Hippocampal formation (tissue), 2 donors: ENCODE measurements at places on chromosomes 12 and 14.

DNA sequence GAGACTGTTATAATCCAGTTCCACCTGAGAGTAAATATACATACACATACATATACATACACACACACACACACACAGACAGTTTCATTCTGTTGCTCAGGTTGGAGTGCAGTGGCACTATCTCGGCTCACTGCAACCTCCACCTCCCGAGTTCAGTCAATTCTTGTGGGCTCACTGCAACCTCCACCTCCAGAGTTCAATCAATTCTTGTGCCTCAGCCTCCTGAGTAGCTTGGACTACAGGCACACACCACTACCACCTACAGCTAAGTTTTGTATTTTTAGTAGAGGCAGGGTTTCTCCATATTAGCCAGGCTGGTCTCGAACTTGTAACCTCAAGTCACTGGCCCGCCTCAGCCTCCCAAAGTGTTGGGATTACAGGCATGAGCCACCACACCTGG is 8.9 kb upstream of the PHLDA1 start:
- no peak for DNase-seq

DNA sequence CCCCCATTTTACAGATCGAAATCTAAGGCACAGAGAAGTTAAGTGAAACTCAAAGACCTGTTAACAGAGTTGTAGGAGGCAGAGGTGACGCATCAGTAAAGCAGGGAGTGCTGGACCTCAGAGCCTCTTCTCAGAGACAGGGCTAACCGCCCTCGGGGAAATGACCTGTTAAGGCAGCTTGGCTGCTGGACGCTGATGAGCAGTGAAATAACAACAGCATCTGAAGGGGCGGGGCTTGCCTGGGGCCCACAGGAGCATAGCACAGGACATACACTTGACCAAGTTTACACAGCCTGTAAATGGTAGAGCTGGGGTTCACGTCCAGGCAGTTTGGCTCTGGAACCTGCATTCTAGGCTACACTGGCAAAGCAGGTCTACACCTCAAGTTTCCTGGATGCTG is 39.3 kb downstream of the LRTM2 start:
- DNase-seq: no peak

- no peak for DNase-seq
Measured at GRCh38 chr12:4270831-4271716, 2.5 kb upstream of the CCND2 start.

DNA sequence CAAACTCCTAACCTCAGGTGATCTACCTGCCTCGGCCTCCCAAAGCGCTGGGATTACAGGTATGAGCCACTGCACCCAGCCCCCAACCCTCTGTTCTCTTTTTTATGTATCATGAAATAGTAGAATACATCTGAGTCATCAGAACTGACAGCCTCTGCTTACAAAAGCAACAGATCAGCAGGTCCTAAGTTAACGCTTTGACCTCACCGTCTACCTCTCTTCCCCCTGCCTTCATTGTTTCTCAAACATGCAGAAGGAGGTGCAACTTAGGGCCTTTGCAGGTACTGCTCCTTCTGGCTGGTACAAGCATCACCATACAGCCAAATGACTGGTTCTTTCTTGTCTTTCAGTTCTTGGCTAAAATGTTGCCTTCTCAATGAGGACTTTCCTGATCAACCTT is 249.2 kb downstream of the PAWR start:
- no peak for DNase-seq

DNA sequence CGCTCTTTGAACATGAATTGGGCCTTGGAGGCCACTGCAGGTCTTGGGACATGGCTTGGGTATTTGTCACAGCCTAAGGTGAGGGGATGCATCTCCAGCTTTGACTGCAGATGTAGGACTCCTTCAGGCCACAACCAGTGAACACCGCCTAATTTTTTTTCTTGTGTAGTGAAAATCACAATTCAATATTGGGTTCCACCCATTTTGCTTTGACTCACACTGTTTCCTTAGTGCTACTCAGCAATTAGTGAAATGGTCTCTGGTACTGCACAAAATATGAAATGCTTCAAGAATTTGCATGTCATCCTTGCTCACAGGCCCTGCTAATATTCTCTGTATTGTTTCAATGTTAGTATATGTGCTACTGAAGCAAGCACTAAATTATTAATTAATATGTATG is 12.5 kb downstream of the TMEM253 start:
- no peak for DNase-seq

DNA sequence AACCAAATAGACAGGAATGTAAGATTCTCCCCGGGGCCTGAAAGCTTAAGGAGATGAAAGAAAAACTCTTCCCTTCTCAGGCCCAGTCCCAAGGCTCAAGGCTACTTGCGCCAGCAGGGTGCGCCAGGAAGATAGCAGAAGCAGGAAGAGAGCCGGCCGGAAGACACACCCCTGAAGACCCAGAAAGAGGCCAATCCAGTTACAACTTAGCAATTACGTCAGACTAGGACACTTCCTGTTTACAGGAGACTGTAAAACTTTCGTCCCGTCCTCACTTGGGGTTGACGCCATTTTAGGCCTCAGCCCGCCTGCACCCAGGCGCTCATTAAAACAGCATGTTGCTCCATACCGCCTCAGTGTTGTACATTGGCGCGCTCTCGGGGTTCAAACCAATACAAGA is 9.4 kb downstream of the COX16 start:
- no peak for DNase-seq

GRCh38 chr12:120199595-120200306 is 1.2 kb downstream of the RPLP0 start:
- no peak for DNase-seq

GRCh38 chr12:54523637-54524036 is 25.8 kb upstream of the PDE1B start:
- no peak for DNase-seq

DNA sequence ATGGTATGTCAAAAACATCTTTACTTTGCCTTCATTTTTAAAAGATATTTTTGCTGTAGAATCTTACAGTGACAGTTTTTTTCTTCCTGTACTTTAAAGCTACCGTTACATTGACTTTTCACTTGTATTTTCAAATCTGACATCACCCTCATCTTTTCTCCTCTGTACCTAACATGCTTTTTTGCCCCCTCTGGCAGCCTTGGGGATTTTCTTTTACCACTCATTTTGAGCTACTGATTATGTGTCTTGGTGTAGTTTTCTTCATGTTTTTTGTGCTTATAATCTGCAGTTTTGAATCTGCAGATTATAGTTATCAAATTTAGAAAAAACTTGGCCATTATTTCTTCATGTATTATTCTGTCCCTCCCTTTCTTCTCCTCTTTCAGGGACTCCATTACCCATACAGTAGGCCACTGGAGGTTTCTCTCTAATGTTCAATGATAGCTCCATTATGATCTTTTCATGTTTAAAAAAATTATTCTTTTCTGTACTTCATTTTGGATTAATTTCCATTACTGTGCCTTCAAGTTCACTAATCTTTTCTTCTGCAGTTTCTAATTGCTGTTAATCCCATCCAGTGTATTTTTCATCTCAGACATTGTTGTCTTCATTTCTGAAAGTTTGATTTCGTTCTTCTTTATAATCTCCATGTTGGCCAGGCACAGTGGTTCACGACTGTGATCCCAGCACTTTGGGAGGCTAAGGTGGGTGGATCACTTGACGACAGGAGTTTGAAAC is 70.0 kb downstream of the ACADS start:
- DNase-seq: no peak

DNA sequence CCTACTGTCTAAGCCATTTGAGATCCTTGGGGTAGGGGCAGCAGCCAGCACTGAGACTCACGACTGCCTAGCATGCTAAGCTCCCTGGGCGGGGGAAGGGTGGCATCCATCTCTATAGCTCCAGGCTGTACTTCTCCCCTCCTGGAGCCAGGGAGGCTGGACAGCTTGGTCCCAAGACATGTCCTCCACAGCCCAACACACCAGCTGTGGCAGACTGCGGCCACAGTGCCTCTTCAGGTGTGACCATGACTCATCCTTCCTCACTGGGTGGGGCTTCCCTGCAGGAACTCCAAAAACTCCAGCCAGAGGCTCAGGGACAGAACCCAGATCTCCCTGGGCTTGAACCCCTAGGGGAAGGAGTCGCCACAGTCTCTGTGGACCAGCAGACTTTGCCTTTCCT is 193.9 kb downstream of the GPHN start:
- DNase-seq: no peak

- no peak for DNase-seq
Measured at GRCh38 chr12:60201891-60202290, 606.1 kb downstream of the SLC16A7 start.

- DNase-seq: no peak
Measured at GRCh38 chr14:101839236-101839635, 77.7 kb downstream of the PPP2R5C start.

DNA sequence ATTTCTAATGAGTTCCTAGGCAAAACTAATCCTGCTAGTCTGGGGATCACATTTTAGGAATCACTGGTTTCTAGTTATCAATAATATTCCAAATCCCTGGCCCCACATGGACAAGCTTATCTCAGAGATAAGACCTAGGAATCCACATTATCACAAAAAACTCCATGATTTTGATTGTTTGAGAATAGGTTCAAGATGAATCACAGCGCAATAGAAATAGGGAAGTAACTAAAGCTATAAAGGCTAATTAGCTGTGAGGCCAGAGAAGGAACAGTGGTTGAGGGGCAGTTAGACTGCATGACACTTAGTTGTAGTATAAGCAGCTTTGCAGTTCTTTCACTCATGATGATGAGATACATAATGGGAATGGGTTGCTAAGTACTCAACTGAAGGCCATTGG is 13.1 kb upstream of the ATP5F1B start:
- no peak for DNase-seq

DNA sequence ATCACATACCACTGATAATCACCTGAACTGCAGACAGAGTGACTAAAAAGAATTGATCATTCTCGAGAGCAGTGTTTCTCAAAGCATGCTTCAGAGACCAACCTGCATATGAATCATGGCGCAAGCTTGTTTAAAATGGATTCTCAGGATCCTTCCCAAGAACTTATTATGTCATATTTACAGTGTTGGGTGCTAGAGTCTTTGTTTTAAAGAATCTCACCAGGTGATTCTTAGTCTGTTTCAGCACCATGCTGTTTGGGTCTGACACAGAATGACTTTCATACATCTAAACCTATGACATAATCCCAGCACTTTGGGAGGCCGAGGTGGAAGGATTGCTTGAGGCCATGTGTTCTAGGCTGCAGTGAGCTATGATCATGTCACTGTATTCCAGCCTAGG is 31.3 kb upstream of the SSPN start:
- no peak for DNase-seq

GRCh38 chr12:127178052-127178451 is 1088.9 kb upstream of the TMEM132C start:
- DNase-seq: no peak

GRCh38 chr12:13208533-13209435 is 12.3 kb downstream of the EMP1 start:
- peak; percentile 10 for DNase-seq

GRCh38 chr14:61954306-61954705 is 192.1 kb downstream of the SNAPC1 start:
- DNase-seq: no peak

DNA sequence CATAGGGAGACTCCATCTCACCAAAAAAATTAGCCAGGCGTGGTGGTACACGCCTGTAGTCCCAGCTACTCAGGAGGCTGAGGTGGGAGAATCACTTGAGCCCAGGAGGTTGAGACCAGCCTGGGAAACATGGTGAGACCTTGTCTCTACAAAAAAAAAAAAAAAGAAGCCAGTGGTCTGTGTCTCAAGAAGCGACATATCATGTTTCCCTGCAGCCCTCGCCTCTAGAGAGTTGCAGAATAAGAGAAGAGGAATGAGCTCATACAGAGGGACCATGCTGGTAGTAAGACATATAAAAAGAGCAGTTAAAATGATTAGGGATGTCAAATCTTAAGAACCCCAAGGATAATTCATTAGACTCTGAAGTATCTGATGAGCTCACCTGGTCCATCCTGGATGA is 39.4 kb upstream of the BICDL1 start:
- no peak for DNase-seq

- no peak for DNase-seq
Measured at GRCh38 chr12:115722181-115722580, 555.3 kb downstream of the MED13L start.

DNA sequence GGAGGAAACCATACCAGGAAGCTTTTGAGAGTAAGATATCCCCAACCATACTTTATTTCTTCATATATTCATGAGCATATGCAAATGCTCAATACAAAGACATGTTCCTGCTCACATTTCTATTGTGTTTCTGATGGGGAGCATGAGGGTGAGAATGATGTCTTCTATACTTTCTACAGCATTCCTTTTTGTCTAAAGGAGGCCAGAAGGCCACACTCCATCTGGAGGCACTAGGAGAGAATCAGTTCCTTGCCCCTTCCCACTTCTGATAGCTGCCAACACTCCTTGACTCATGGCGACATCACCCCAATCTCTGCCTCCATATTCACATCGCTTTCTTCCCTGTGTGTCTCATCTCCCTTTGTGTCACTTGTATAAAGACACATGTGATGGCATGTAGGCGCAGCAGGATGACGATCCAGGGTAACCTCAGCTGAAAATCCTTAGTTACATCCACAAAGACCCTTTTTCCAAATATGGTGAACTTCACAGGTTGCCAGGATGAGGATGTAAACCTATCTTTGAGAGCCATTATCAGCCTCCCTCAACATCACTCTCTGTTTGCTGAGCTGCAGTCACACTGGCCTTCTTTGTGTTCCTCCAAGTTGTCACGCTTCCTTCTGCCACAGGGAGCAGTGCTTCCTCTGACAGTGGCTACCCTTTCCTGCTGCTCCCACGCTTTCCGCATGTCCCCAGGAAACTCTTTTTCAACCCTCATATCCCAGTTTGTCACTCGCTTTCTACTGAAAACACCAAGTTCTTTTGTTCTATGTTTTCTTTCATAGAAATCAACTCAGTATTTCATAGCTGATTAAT is 96.9 kb downstream of the STXBP6 start:
- peak; percentile 34 for DNase-seq

DNA sequence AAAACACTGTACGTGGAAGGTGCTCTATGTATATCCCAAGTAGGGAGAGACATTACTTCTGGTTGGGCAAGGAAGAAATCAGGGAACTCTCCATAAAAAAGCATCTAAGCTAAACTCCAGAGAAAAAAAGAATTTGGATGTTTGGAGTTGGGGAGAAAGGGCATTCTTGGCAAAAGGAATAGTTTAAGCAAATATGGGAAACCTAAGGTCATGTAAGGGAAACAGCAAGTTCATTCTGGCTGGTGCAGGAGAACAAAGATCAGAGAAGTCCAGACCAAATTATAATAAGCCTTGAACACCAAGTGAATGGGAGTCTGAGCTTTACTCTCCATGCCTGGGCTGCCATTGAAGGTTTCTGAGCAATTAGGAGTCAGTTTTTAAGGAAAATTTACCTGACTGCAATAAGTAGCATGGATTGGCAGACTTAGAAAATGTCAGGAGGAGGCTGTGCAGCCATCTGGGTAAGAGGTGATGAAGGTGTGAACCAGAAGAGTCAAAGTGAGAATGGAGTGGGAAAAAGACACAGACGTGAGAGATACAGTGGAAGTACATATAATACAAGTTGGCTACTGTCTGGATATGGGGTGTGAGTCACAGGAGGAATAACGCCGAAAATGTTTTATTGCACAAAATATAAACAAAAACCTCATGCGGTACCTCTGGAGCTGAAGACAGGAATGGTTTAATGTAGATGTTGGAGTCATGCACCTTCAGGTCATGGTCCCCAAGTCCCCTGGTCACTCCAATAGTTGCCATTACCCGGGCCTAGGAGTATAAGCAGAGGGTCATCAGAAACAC is 222.6 kb downstream of the MON2 start:
- DNase-seq: no peak
